Cardiac septum (tissue), 1 donor: ENCODE measurements at places on chromosomes 4 and X.

DNA sequence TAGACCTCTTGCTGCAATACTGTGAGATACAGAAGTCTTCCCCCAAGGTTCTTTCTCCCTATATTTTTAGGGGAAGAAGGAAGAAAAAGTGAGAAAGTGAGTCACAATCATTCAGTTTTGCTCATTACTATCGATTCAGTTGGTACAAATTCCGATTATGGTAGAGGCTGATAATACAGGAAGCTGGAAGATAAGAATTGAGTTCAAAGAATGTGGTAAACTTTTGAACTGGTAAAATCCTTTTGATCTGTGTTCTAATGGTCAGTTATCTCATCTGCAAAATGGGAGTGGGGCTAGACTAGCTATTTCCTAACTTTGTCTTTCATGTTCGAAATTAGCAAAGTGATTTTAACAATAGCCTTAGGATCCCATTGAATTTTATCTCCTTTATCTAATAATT, 101.4 kb upstream of the FAT1 start:
- no peak for DNase-seq

- DNase-seq, result no peak
Observed at GRCh38 chr4:53050361-53050774, 188.3 kb downstream of the RASL11B start.

- DNase-seq, result no peak
Observed at GRCh38 chrX:111837197-111837596, 38.8 kb upstream of the TRPC5OS start.

DNA sequence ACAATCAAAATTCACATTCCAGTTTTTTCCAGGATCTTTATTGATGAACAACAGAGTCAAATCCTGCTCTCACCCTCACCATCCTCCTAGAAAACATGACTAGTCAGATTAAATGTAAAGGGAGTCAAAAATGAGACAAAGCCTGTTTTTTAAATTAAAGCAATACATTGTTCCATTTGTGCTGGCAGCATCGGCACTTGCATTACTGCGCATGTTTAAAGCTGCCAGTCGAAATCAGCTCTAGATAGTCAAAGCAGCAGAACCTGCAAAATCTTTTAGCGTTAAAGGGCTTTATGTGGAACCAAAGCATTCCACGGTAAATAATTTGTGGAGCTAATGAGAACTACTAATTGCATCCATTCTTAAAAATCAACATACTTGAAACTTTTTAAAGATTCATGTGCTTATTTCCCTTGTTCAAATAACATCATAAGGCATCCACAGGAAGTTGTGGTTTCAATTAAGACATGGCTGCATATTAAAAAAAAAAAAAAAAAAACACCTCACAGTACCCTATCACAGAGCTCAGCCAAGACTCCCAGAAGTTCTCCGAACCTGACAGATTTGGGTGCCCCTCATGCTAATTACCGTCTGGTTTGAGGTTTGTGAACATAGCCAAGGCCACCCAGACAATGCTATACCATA, 82.2 kb downstream of the SH3KBP1 start:
- DNase-seq, result no peak

DNA sequence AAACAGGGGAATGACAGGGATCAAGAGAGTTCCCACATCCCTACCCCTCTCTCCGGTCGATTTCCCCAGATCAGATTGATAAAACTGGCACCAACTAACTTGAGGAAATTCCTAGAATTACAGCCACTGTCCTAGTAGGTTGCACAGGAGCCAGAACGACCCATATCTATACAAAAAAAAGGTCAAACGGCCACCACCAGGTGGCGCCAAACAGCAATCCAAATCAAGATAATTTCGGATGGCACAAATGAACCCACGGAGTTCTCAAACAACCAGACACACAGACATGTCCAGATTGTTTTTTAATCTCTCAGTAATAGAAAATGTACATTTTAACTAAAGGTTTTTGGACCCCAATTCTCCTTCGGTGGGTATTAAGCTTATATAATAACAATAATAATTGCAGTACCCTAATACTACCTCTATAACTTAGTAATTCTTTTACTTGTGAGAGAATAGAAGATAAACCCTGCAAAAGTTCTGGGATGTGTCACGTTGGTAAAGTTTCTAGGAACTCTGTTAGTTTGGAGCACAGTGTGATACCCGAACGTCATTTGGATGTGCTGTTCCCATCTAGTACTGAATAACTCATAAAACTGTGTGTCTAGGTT, 212.6 kb downstream of the SPOCK3 start:
- no peak for DNase-seq

DNA sequence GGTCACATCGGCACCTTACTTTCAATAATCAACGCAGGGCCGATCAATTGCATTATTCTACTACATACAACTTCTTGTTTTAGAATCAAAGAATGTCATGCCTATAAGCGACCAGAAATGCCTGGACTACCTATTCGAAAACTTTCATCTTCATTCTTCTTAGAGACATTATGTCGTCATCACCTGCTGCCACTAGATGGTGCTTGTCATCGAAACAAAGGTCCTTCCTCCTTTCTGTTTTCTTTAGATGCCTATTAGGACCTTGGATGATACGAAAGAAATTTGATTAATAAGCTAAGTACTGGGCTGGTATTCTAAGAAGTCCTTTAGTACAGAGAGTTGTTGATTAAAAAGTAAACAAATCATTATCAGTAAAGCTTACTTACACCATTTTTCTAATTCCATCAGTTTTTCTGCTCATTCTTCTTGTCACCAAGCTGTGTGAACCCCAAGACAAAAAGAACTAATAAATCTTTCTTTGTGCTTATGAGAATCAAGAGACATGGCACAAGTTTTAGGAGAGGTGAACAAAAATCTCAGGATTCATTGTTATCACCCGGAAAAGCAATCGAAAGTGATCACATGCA, 154.5 kb upstream of the SLC4A4 start:
- no peak for DNase-seq

DNA sequence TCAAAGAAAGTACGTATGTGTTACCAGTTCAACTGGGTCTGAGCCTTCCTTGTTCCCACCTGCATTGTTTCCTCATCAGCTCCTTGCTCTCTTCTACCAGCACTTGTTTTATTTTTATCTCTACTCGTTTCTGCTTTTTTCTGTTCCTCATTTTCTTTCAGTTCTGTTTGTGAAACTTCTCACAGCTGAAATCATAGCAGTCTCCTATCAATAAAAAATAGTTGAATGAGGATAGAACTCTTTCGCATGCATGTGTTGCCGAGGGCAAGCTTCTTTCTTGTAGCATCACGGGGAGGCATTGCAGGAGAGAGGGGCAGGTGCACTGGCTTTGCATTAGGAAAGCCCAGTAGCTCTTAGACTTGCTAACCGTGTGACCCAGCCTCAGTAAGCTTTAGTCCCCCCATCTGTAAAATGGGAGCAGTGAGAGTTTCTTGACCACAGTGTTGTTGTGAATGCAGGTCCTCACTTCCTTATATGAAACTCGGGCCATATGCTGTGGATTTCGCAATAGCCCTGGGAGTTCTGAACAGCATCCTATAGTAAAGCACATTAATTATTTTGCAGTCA, 24.7 kb downstream of the OFD1 start:
- DNase-seq, result no peak
